ENCODE measurements at places on chromosomes 4 and X.

GRCh38 chrX:75107863-75108509, 48.1 kb downstream of the ABCB7 start:
- DNase-seq = no peak

DNA sequence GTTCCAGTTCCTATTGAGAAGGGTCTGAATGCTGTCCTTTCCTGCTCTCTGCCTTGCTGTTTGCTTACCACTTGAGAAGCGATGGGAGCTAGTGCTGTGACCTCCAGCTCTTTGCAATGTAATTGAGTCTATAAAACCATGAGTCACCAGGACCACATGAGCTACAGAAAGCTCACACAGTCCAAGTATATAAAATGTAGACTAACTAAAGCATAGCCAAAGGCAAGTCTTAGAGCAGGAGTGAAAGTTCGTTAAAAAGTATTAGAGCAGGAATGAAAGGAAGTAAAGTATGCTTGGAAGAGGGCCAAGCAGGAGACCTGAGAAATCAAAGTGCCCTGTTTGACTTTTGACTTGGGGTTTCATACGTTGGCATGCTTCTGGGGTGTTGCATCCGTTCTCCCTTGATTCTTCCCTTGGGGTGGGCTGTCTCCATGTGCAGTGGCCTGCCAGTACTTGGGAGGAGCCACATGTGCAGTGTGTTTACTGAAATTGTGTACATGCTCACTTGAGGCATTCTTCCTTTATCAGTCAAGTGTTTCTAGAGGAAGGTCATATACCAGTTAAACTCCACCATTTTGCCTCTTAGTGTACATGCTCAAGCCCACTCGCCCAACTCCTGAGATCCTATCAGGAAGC, 71.3 kb upstream of the KIT start:
- DNase-seq = no peak

DNA sequence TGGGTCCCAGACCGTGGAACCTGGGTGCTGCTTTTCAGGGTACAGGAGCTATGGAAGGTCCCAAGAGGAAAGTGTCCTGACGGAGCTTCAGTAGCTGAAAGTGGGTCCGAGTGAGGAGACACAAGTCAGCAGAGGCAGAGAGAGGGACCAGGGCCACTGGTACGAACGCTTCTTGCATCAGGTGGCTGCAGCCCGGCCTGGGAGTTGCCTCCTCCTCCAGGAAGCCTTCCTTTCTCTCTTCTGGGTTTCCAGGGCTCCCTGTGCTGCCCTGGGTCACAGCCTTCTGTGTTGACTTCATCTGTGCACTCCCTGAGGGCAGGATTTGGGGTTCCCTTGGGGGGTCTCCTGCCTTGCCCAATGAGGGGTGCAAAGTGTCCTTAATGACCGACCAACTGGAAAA, 94.5 kb downstream of the SORCS2 start:
- no peak for DNase-seq

GRCh38 chr4:7391637-7392437, 42.9 kb downstream of the PSAPL1 start:
- DNase-seq = no peak

- no peak for DNase-seq
Measured at GRCh38 chrX:149799938-149800337, 18.2 kb downstream of the MAGEA9 start.

GRCh38 chr4:6573986-6574746, 823 bp upstream of the MAN2B2 start:
- no peak for DNase-seq

DNA sequence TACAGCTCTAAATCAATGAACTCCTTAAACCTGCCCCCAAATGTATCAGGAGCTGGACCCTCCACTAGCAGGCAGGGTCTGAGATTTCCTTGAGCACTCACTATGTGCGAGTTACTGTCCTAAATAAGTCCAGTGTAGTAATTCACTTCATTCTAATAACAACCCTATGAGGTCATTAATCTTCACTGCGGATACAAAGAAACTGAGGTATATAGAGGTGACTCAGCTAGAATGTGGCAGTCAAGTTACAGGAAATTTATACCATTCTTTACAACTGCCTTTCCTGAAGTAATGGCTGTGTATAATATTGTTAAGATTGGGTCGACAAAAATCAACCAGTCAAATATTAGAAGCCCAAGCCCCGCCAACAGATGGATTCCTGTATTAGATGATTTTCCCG, 473.9 kb upstream of the FTHL17 start:
- no peak for DNase-seq

GRCh38 chrX:103276581-103277002, at the start of gene TCEAL5:
Gene TCEAL5 (minus strand): TSS chrX:103276750. CDS start chrX:103274563, 2,187 bp downstream.
- peak; percentile 11 for DNase-seq

All from NCI-H2171 (cell line).